K562 (cell line): ENCODE measurements at places on chromosomes 12 and 14.

- no peak overlapping the region for H3K27ac ChIP-seq
- no peaks in the 10 kb centered on the region for H3K36me3 ChIP-seq
- no peak for DNase-seq
- H3K27me3 ChIP-seq: no peaks in the 10 kb centered on the region; the same call in 2 of the 3 replicates
- no peaks in the 10 kb centered on the region; the same call in 1 of the 2 replicates for H3K4me1 ChIP-seq
Measured at GRCh38 chr12:12885096-12885792, 6.1 kb upstream of the GPRC5A start.

DNA sequence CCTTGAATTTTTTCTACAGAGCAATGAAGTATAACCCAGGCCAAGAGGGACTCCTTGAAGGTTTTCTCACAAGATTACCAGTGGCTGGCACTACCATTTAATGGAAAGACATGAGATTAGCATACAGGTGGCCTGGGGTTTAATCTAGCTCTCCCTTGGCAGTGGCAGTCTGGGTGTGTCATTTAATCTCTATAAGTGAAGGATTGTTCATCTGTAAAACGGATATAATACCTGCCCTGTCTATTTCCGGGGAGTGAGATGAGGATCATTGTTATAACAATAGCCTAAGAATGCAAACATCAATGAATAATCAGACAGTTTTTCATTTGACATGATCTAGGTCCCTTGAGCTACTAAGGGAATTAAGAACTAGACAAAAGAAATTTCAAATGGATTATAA, 168.7 kb upstream of the CPNE8 start:
- no peak overlapping the region for H3K4me3 ChIP-seq
- no peak for DNase-seq
- no peaks in the 10 kb centered on the region for H3K27me3 ChIP-seq
- no peak overlapping the region for H3K27ac ChIP-seq
- no peaks in the 10 kb centered on the region for H3K4me1 ChIP-seq
- no peaks in the 10 kb centered on the region for H3K36me3 ChIP-seq

GRCh38 chr12:68070957-68071356, 81.7 kb downstream of the IFNG-AS1 start:
- no peak overlapping the region for H3K27ac ChIP-seq
- no peak for DNase-seq
- no peak overlapping the region for H3K4me3 ChIP-seq
- no peaks in the 10 kb centered on the region for H3K36me3 ChIP-seq
- no peaks in the 10 kb centered on the region for H3K4me1 ChIP-seq
- no peaks in the 10 kb centered on the region for H3K27me3 ChIP-seq

DNA sequence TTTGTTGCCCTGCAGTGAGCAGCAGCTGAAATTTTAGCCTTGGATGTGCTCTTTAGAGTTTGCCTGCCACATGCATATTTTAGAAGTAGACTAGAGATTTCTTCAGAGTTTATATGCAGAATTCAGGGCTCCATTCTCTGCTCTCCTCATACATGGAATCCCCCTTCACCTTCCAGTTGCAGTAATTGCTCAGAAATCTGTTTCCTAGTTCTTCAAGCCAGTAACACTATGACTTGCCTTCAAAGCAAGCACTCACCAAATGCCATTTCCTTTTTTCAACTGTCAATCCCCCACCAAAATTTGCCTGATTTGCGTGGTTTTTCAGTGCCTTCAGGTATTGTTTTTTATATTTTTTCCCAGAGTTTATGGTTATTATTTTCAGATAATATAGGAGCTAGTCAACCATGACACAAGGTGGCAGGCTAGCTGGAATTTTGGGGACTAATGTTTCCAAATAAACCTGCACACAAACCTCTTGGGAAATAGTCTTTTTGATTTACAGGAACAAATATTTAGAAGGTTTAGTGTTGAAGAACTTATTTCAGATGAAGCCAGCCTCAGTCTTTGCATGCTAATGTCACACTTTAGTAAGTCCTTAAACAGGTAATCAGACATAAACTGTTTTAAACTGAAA, 79.2 kb downstream of the ASCL1 start:
- H3K27me3 ChIP-seq: no peaks in the 10 kb centered on the region
- no peak overlapping the region for H3K4me3 ChIP-seq
- no peaks in the 10 kb centered on the region for H3K4me1 ChIP-seq
- H3K27ac ChIP-seq: no peak overlapping the region

- no peaks in the 10 kb centered on the region for H3K4me1 ChIP-seq
- no peak overlapping the region for H3K4me3 ChIP-seq
- DNase-seq: no peak
- peaks cover 5% of the 10 kb centered on the region; the same call in 1 of the 2 replicates for H3K27me3 ChIP-seq
- H3K36me3 ChIP-seq: no peaks in the 10 kb centered on the region
Measured at GRCh38 chr14:23513818-23514643, 37.5 kb downstream of the ZFHX2 start.

- H3K4me3 ChIP-seq: no peak overlapping the region
- no peak overlapping the region for H3K27ac ChIP-seq
- no peak for DNase-seq
- H3K4me1 ChIP-seq: no peaks in the 10 kb centered on the region
- no peaks in the 10 kb centered on the region for H3K36me3 ChIP-seq
Measured at GRCh38 chr14:106058342-106058741, 532.0 kb downstream of the TMEM121 start.

DNA sequence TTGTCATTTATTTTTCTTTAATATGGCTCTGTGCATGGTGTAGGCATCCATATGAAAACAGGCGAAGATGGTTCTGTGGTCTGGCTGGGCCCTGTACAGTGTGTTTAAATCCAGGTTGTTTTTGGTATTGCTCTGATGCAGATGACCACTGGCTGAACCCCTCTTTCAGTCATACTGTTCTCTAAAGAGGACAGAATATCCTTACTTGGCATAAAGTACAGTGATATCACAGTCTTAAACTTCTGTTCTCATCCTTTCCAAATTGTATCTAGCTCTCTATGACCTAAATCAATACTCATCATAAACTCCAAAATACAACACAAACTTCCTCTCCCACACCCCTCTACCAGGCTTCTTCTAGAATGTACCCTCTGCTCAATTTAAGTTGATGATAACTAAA, 252.7 kb upstream of the FAR2 start:
- H3K27me3 ChIP-seq: no peaks in the 10 kb centered on the region
- H3K27ac ChIP-seq: no peak overlapping the region
- DNase-seq: no peak
- no peak overlapping the region for H3K4me3 ChIP-seq
- H3K4me1 ChIP-seq: no peaks in the 10 kb centered on the region

GRCh38 chr12:42372154-42372791, 46.3 kb downstream of the PPHLN1 start:
- H3K27ac ChIP-seq: no peak overlapping the region
- H3K4me1 ChIP-seq: no peaks in the 10 kb centered on the region
- no peak overlapping the region for H3K4me3 ChIP-seq
- no peaks in the 10 kb centered on the region for H3K27me3 ChIP-seq
- peaks cover 12% of the 10 kb centered on the region; the same call in 1 of the 3 replicates for H3K36me3 ChIP-seq

- H3K27me3 ChIP-seq: no peaks in the 10 kb centered on the region
- H3K27ac ChIP-seq: no peak overlapping the region
- no peaks in the 10 kb centered on the region for H3K4me1 ChIP-seq
Measured at GRCh38 chr14:41360126-41360525, 246.6 kb upstream of the LRFN5 start.

GRCh38 chr12:98275131-98275475, 240.3 kb upstream of the TMPO start:
- no peak for DNase-seq
- H3K27ac ChIP-seq: no peak overlapping the region
- H3K4me1 ChIP-seq: no peaks in the 10 kb centered on the region
- no peaks in the 10 kb centered on the region for H3K36me3 ChIP-seq

- no peak for DNase-seq
- no peaks in the 10 kb centered on the region for H3K4me1 ChIP-seq
- H3K27me3 ChIP-seq: peaks cover 14% of the 10 kb centered on the region
Measured at GRCh38 chr14:57982804-57983634, 117.1 kb upstream of the SLC35F4 start.

DNA sequence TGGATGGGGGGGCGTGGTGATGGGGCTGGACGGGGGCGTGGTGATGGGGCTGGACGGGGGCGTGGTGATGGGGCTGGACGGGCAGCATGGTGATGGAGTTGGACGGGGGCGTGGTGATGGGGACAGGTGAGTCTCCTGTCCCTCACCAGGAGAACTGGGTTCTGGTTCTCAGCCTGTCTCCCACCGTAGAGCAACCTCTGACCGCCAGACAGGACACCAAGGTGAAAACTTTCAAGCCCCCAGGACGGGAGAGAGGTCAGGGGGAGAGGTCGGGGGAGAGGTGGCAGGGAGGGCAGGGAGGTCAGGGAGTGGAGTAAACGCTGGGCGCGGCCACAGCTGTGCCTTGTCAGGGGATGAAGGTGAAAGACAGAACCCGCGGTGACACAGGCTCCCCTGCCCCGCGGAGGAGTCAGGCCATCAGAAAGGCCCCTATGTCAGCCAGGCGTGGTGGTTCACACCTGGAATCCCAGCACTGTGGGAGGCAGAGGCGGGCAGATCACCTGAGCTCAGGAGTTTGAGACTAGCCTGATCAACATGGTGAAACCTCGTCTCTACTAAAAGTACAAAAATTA, 84.6 kb downstream of the GALNT9 start:
- H3K36me3 ChIP-seq: no peaks in the 10 kb centered on the region
- no peak for DNase-seq
- H3K4me1 ChIP-seq: no peaks in the 10 kb centered on the region
- peaks cover 38% of the 10 kb centered on the region for H3K27me3 ChIP-seq
- H3K4me3 ChIP-seq: no peak overlapping the region

- H3K27me3 ChIP-seq: no peaks in the 10 kb centered on the region
- H3K4me3 ChIP-seq: peak overlapping the region; percentile 54
- H3K36me3 ChIP-seq: peaks cover 29% of the 10 kb centered on the region
- peaks cover 6% of the 10 kb centered on the region for H3K4me1 ChIP-seq
- H3K27ac ChIP-seq: peak overlapping the region; percentile 89
Measured at GRCh38 chr14:24231263-24232120, 675 bp downstream of the NEDD8 start.

GRCh38 chr12:123928897-123929296, 43.7 kb downstream of the CCDC92 start:
- H3K4me1 ChIP-seq: peaks cover 4% of the 10 kb centered on the region
- no peaks in the 10 kb centered on the region for H3K36me3 ChIP-seq

DNA sequence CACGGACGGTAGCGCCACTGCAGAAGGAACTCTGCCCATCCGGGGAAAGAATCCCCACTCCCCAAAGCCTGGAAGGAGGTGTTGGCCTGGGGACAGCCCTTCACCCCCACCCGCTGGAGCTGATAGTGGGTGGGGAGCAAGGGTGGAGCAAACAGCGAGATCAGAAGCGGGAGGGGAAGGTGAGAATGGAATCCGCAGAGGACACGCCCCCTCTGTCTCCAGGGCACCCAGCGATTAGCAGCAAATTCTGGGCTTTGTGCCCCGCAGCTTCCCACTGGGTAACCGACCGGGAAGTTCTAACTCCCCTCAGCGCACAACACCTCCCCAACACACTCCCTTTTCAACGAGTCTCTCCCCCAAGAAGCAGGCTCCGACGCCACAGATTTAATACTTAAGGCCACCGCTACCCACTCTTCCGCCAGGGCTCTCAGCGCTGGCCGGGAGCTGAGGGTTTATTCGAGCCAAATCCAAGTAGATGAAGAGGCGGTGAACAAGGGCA, 1.4 kb downstream of the SLC25A29 start:
- no peaks in the 10 kb centered on the region for H3K27me3 ChIP-seq
- H3K4me3 ChIP-seq: peak overlapping the region; percentile 51; the same call in 1 of the 2 replicates
- no peaks in the 10 kb centered on the region for H3K36me3 ChIP-seq
- peak; percentile 60 for DNase-seq

GRCh38 chr14:93462479-93462878, 31.7 kb downstream of the UNC79 start:
- no peak overlapping the region for H3K4me3 ChIP-seq
- H3K36me3 ChIP-seq: no peaks in the 10 kb centered on the region
- DNase-seq: no peak
- no peaks in the 10 kb centered on the region for H3K4me1 ChIP-seq
- H3K27me3 ChIP-seq: no peaks in the 10 kb centered on the region
- no peak overlapping the region for H3K27ac ChIP-seq

DNA sequence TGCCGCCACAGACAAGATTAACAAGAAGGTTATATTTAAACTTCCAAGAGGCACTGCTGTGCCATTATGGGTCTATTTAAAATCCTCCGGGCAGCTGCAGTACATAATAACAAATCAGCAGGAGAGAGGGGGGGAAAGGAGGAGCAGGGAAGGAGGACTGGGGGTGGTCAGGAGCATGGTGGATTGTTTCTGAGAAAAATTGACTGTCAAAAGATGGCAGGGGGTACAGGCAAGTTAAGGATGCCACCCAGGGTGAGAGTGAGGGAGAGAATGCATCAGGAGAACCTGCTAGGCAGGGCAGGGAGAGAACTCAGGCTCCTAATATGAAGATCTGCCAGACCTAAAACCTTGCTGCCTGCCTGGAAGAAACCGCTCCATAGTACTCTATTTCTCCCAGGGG, 181.8 kb downstream of the GRIN2B start:
- no peaks in the 10 kb centered on the region for H3K27me3 ChIP-seq
- H3K4me1 ChIP-seq: no peaks in the 10 kb centered on the region
- no peak for DNase-seq
- no peak overlapping the region for H3K4me3 ChIP-seq

- peak overlapping the region; percentile 53 for H3K4me3 ChIP-seq
- no peak overlapping the region for H3K27ac ChIP-seq
- no peaks in the 10 kb centered on the region for H3K36me3 ChIP-seq
Measured at GRCh38 chr14:44963775-44964380, 1.9 kb downstream of the TOGARAM1 start.

DNA sequence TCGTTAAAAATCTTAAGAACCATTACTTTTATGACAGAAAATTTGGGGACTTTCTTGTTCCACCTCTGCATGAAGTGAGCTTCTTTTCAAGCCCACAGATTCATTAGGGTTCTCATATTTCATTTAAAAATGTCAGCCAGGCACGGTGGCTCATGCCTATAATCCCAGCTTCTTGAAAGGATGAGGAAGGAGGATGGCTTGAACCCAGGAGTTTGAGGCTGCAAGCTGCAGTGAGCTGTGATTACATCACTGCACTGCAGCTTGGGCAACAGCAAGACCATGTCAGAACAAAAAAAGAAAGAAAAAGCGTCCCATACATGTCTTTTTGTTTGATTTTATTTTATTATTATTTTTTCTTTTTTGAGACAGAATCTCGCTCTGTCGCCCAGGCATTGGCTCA, 43.4 kb upstream of the ATF1 start:
- H3K4me1 ChIP-seq: no peaks in the 10 kb centered on the region; the same call in 2 of the 3 replicates
- H3K27ac ChIP-seq: no peak overlapping the region
- H3K4me3 ChIP-seq: no peak overlapping the region
- peaks cover 62% of the 10 kb centered on the region for H3K36me3 ChIP-seq

DNA sequence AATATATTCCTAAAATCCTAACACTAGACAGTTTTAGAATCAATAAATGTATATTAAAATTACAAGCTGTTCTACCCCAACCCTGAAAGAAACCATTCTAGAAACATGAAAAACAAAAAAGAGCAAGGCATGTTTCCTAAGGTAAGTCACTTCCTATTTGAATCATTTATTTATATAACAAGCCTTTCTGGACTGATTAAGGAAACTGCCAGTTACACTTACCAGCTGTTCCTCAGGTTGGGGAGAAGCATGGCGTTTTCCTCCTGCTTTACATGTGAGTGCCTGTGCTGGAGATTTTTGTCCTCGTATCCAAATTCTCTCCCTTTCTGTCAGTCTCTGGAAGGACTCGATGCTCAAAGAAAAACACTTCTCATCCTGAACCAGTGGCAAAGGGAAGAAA, 183.3 kb downstream of the EFCAB11 start:
- H3K36me3 ChIP-seq: no peaks in the 10 kb centered on the region
- DNase-seq: no peak
- no peak overlapping the region for H3K4me3 ChIP-seq
- no peak overlapping the region for H3K27ac ChIP-seq
- no peaks in the 10 kb centered on the region; the same call in 1 of the 2 replicates for H3K27me3 ChIP-seq
- no peaks in the 10 kb centered on the region; the same call in 2 of the 3 replicates for H3K4me1 ChIP-seq

GRCh38 chr14:85634205-85634604, 104.3 kb downstream of the FLRT2 start:
- H3K27ac ChIP-seq: no peak overlapping the region
- H3K27me3 ChIP-seq: no peaks in the 10 kb centered on the region
- no peak for DNase-seq
- H3K4me3 ChIP-seq: no peak overlapping the region
- H3K4me1 ChIP-seq: no peaks in the 10 kb centered on the region
- H3K36me3 ChIP-seq: no peaks in the 10 kb centered on the region
